Hematopoietic multipotent progenitor cell treated with erythropoietin and hydrocortisone succinate and interleukin-3 and kit ligand, for 6 days (in vitro differentiated cells): ENCODE measurements at places on chromosomes 13 and 19.

DNA sequence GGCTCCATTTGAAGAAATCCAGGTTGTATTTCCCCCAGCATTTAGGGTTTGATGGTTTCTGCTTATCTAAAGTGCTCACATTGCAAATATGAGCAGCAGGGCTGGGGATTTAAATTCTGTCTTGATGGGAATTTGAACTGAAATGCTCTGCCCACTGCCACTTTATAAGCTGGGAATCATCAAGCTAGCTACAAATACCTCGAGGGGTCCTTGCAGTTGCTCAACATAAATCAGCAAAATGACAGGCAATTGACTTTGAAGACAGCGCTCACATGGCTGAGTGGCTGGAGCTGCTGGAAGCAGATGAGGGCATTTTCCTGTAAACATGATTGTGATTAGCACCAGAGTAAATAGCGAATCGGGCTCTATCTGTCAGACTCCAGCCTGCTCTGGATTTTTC lies 39.4 kb upstream of the MEDAG start:
- DNase-seq: no peak

DNA sequence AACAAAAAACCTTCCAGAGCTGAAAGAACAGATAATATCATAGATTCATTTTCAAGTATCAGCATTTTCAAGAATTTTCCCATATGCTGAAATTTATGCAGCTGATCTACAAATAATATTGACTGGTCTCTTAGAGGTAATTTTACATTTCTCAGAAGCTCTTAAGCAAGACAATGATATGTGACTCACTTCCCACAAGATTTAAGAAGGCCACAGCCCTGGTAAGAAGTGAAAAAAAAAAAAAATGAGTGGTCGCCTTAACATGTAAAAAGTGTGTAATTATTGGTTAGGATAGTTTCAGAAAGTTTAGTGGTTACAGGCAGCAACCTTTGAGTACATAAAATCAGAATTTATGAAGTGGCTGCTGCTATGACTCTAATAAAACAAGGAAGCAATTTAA lies 54.5 kb downstream of the NUFIP1 start:
- DNase-seq: no peak

GRCh38 chr13:38693641-38694040 lies 6.8 kb downstream of the FREM2 start:
- DNase-seq: no peak

DNA sequence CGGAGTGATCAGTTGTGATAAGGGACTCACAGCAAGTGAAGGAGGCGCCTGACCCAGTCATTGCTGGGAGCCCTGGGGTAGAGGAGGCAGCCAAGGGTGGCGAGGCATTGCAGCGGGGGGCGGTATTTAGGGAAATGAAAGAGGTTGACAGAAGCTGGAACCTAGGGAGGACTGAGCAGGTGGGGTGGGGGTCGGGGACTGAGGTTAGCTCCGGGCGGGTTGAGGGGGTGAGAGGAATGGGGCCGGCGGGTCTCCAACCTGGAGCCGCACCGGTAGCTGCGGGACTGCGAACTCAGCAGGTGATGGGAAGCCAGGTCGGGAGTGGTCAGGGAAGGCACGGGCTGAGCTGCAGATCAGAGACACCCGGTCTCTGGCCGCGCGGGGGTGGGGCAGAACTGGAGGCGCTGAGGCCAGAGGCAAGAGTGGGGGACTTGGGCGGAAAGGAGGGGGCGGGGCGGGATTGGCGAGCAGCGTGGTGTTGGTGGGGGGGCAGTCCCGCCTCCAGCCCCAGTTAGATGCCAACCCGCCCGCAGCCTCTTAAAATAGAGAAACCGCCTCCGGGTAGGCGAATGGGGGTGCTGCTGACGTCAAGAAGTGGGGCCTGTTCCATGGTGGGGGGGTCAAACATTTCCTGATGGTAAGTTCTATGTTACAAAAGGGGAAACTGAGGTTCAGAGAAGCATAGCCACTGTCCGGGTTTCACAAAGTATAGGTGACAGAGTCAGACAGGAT lies 1.5 kb downstream of the MAST3 start:
- DNase-seq: peak; percentile 72

GRCh38 chr13:91145571-91146205 lies 201.8 kb upstream of the MIR17HG start:
- DNase-seq: peak; percentile 12

DNA sequence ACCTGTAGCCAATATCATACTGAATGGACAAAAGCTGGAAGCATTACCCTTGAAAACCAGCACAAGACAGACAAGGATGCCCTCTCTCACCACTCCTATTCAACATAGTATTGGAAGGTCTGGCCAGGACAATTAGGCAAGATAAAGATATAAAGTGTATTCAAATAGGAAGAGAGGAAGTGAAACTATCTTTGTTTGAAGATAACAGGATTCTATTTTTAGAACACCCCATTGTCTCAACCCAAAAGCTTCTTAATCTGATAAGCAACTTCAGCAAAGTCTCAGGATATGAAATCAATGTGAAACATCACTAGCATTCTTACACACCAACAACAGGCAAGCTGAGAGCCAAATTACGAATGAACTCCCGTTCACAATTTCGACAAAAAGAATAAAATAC lies 17.8 kb upstream of the CCNA1 start:
- peak; percentile 55 for DNase-seq

DNA sequence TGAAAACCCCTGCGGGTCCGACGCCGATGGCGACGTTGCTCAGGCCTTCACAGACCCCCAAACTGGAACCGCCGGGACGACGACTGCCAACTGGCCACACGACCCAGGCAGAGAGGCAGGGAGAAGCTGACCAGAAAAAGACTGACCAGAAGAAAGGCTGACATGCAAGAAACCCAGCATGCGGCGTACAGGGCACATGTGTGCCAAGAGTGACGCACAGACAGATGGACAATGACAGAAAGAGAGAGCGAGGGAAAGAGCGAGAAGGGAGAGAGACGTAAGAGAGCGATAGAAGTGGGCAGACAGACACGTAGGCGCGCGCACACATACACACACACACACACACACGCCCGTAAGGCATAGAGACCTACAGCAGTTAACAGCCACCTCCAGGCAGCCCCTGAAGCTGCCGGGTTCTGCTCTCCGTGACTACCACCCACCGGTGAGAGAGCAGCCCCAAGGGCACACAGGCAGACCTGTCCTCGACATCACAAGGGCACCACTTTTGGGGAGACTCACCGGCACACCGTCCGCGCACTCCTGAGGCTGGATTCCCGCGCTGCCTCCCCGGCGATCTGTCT lies 67.2 kb upstream of the ZNF527 start:
- DNase-seq: no peak

DNA sequence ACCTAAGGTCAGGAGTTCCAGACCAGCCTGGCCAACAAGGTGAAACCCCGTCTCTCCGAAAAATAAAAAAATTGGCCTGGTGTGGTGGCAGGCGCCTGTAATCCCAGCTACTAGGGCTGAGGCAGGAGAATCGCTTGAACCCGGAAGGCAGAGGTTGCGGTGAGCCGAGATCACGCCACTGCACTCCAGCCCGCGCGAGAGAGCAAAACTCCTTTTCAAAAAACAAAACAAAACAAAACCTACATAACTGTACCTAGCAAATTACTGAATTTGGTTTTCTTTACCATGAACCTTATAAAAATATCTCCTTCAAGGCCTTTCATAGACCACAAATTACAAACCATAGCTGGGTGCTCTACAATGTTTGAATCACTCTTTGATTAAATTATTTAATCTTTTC lies 760 bp downstream of the ZNF91 start:
- peak; percentile 35 for DNase-seq

- DNase-seq: peak; percentile 82
Observed at GRCh38 chr19:45446295-45446694, 21.5 kb upstream of the FOSB start.

- no peak for DNase-seq
Observed at GRCh38 chr19:47681936-47682335, 31.3 kb upstream of the EHD2 start.

DNA sequence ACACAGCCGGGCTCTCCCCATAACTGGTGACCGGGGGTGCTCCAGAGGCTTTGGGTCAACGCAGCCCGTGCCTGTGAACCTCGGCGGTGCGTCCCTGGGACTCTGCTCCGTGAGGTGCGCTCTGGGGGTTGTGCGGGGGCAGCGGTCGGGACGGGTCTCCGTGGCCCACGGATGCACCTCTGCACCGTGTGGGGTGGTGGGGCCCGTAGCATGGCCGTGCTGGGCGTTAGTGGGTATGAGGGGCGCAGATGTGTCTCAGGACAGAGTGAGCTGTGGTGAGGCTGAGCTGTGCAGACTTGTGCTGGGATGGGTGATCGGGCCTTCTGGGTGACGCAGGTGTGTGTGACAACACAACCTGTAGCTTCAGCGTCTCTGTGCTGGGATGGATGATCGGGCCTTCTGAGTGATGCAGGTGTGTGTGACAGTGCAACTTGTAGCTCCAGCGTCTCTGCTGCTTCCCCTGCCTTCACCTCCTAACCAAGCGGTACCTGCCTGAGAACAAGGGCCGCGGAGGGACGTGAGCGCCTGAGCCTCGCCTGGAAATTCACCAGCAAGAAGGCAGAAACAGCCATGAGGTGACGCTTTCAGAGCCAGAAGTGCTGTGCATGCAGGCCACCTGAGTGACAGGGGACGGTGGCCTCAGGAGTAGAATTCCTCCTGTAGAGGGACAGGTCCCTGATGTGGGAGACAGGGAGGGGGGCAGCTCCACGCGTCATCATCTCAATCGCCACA lies 599 bp downstream of the ZNF331 start:
- no peak for DNase-seq

DNA sequence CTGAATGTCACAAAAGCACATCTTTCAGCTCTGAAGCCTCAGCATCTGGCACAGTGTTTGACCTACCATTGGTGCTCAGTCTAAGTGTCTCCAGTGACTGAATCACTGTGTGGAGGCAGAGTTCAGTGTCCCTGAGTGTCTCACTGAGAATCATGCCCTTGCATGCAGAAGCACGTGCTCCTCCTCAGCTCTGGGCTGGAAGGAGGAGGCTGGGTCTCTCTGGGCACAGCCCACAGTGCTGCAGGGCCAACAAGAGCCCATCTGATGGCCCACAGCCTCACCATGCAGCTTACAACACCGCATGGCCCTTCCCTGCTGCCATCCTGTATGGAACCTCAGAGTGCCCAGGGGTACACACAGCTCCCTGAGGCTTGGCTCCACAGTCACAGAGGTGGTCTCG lies 86.1 kb downstream of the TEX26 start:
- no peak for DNase-seq

DNA sequence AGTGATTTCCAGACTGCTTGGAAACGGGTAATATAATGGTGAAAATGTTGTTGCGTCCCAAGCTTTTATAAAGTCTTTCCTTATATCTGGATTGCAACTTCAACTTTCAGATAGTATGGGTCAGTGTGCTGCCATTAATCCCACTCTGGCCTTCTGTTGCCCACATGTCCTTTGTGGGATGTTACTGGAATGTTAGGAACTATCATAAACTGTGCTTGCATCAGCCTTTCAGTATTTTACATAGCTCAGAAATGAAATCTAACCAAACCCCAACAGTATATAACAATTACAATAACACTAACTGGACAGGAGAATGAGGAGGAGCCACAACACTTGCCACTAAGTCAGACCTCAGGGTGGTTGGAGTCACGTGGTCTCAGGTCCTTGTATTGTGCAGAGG lies 78.9 kb downstream of the LNX2 start:
- no peak for DNase-seq

GRCh38 chr13:78401873-78402707 lies 201.3 kb downstream of the POU4F1 start:
- DNase-seq: no peak
